ENCODE measurements at places on chromosomes 6 and 20. TPM values are rescaled to one million over a fixed set of nuclear protein-coding genes. Genes with fewer than 3 reads are reported as not detected.

Gene CDH4
- total RNA-seq: not detected

Gene PGC
- not detected for total RNA-seq

Gene CST4
- total RNA-seq: not detected

Gene BLCAP
- total RNA-seq: 98.9 TPM

Gene PARD6B
- total RNA-seq: 19.8 TPM

Gene MUC21
- total RNA-seq: not detected

Gene IMPG1
- total RNA-seq: not detected

Gene CLPSL1
- not detected for total RNA-seq

Gene C6orf132
- total RNA-seq: 49.7 TPM

Gene MTFR2
- total RNA-seq: 1.2 TPM

Gene SLC13A3
- 0.92 TPM for total RNA-seq

DNA sequence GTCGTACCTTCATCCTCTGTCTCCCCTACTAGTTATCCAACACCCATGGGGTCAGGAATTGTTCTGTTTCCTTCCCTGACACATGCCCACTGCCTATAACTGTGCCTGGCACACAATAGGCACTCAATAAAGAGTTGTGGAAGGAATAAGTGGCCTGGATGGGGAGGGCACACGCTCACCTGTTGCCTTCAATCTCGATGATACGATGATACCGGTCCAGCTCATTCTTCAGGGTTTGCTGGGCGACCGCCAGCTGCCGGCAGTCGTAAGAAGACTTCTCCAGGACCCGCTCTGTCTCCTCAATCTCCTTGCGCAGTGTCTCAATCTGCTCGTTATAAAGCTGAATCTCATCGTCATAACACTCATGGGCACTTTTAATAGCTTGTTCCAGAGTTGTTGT, 32.5 kb downstream of the BFSP1 start:
- DNase-seq: no peak

DNA sequence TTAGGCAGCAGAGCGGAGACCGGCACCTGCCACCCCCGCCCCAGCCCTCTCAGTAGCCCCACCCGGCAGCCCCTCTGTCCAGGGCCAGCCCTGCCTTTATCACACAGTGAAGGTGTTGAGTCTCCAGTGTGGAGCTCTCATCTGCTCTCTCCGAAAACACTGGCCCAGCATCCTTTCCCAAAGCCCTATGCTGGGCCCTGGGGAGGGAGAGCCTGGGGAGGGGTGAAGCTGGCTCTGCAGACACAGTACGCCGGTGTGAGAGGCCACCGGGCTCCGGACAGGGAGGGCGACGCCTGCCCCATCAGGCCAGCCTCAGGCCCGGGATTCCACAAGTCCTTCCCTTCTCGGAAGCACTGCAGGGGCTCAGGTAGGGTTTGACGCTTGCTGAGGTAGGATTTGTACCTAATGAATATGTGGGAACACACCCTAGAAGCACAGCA, 186.9 kb downstream of the ERMARD start:
- DNase-seq: no peak

DNA sequence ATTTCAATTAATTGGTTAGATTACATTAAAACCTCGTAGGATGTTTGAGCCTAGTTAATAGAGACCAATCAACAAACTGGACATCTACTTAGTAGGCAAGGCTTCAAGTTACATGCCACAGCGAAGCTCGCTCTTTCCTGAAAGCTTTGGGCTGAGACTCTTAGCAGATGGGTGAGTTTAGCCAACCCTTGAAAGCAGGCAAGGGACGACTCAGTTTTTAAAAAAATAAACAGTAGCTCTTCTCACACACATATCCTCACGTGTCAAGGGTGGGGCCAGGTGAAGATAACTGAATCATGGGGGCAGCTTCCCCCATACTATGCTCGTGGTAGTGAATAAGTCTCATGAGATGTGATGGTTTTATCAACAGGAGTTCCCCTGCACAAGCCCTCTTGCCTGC, 775 bp downstream of the MTFR2 start:
- DNase-seq: no peak

- DNase-seq: no peak
These were observed 426.3 kb upstream of the NOX3 start for GRCh38 chr6:155881826-155882526.

GRCh38 chr20:2760297-2760951, 40.0 kb downstream of the CPXM1 start:
- no peak for DNase-seq

- no peak for DNase-seq
These were observed 110.7 kb downstream of the ZDHHC14 start for GRCh38 chr6:157491571-157492232.

DNA sequence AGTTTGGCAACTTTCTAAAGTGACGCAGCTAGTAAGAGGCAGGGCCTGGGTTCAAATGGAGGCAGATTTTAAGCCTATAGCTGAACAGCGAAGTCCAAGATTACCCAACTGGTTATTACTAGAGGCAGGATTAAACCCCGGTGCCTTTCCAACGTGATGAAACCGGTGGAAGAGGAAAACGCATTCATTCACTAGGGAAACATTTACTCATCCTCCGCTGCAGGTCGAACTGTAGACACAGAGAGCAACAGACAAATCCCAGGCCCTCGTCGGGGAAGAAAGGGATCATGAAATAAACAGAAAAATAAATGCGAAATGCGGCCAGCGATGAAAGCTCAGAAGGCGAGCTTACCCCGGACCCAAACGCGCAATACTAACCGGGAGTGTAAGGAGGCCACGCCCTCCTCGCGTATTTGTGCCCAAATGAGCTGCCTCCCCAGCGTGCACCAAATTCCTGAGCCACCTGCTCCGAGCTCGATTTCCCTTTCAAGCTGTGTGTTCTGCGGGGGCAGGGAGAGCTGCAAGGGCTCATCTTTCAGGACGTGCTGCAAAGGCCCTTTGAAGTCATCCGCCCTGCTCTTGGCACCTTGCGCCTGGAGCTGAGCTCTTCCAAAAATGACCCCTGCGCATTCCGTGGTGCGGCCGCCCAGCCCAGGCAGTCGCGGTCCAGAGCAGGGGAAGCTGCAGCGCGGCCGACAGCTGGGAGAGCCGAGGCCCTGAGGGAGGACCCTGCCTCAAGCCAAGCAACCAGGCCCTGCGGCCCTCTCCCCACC, 46.9 kb downstream of the PDYN start:
- no peak for DNase-seq

GRCh38 chr6:25179051-25179778, 100.0 kb upstream of the CARMIL1 start:
- no peak for DNase-seq

GRCh38 chr20:57493091-57493615, 31.8 kb downstream of the CTCFL start:
- no peak for DNase-seq

DNA sequence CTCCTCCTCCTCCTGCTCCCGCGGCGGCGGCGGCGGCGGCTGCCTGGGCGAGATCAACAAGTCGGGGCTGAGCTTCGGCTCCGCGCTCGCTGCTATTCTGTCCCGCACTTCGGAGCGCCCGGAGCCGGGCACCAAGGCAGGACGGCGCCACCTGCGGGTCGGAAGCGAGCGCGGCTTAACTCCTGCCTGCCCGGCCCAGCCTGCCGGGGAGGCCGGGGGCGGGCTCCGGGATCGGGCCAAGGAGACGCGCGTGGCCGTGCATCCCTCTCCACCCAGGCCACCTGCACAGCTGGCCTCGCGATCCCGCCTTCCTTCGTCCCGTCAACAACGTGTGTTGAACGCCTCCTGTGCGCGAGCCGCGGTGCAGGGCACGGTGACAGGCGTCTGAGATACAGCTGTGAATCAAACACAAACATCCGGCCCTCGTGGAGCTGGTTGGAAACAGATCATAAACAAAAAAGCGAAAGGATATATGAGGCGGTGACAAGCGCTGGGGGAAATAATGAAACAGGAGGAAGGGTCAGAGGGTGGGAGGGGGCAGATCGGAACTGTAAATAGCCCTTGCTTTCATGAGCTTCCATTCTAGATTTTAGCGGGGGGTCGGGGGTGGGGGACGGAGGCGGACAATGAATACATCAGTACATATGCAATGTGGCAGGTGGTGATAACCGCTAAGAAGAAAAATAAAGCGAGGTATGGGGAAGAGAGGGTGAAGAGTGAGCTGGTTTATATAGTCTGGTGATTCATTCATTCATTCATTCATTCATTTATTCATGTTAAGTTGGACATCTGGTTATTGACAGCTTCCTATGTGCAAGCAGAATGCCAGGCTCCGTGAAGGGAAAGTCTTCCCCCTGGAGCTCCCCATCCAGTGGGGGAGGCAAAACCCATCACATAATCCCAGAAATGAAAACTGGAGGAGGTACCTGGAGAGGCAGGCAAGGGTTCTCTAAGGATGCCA, 2.0 kb upstream of the KCNB1 start:
- DNase-seq: peak; percentile 82

GRCh38 chr6:87441711-87442110, 31.1 kb upstream of the SLC35A1 start:
- DNase-seq: no peak

GRCh38 chr6:100633096-100633777, 168.5 kb upstream of the SIM1 start:
- DNase-seq: no peak

GRCh38 chr6:138155443-138155842, 6.3 kb upstream of the ARFGEF3 start:
- DNase-seq: no peak

- peak; percentile 49 for DNase-seq
These were observed 46.2 kb downstream of the SLC22A1 start for GRCh38 chr6:160167604-160168399.

- no peak for DNase-seq
These were observed 50.6 kb upstream of the CCDC167 start for GRCh38 chr6:37550191-37550831.

- DNase-seq: no peak
These were observed 283.2 kb downstream of the GMDS start for GRCh38 chr6:1962201-1962600.

DNA sequence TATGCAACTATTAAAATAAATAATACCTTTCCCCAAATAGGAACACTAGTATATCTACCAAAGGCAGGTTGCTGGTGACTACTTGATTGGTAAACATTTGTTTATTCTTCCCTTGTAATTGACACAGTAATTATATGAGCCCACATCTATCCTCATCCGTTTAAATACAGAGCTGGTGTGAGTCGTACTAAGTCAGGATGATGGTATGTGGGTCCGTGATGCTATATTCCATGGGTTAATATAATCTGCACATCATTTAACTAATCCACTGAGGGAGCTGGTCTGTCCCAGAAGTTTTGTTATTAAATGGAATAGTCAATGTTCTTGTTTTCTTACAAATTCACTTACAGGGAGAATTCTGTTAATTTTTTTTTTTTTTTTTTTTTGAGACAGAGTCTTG, 164.0 kb upstream of the AGPAT4 start:
- no peak for DNase-seq

GRCh38 chr6:107730683-107731314, 93.3 kb downstream of the SCML4 start:
- DNase-seq: no peak

GRCh38 chr6:152605342-152605741, 31.8 kb downstream of the SYNE1 start:
- DNase-seq: no peak

Data from left colon (tissue), 2 donors.